ENCODE measurements at places on chromosomes 4 and X. TPM values are rescaled to one million over a fixed set of nuclear protein-coding genes. Genes with fewer than 3 reads are reported as not detected.

- no peak for DNase-seq
Measured at GRCh38 chr4:164591666-164592065, 162.3 kb upstream of the SMIM31 start.

- no peak for DNase-seq
Measured at GRCh38 chr4:96407225-96407624, 567.3 kb downstream of the PDHA2 start.

- no peak for DNase-seq
Measured at GRCh38 chr4:172858731-172859230, 309.8 kb upstream of the GALNT7 start.

The GAGE12E gene
- total RNA-seq, result not detected

DNA sequence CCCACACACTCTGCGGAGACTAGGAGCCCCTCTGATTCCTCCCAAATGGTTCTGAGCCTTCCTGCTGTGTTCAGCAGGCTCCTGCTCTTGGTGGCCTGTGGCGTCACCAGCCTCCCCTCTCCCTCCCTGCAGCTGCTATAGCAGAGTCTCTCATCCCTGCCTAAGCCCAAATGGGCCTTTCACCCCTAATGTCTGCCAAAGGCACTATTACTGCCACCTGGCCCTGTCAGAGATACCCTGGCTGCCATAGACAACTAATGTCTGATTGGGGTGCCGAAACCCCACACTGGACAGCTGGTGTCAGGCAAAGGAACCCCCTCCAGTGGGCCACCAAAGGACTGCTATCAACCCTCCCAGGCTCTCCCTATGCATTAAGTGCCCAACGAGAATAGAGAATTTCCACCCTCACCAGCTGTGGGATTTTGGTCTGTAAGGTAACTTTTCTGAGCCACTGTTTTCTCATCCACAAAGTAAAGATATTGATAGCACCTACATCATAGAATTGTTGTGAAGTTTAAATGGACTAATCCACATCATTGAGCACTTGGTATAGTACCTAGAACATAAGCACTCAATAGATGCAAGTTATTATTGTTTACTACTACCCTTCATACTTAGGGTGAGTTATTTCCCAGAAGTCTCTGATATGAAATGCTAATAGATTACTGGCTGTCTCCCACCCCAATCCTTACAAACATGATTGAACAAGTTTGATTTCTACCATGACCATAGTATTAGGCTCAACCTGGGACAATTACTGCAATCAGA lies 421.3 kb downstream of the MID1IP1 start:
- no peak for DNase-seq

The CT45A1 gene
- not detected for total RNA-seq

- DNase-seq, result no peak
Measured at GRCh38 chrX:13339607-13340006, 19.8 kb upstream of the ATXN3L start.

The NAP1L3 gene
- total RNA-seq, result 34.6 TPM

GRCh38 chr4:2142630-2143427 lies 83.7 kb downstream of the NAT8L start:
- no peak for DNase-seq

DNA sequence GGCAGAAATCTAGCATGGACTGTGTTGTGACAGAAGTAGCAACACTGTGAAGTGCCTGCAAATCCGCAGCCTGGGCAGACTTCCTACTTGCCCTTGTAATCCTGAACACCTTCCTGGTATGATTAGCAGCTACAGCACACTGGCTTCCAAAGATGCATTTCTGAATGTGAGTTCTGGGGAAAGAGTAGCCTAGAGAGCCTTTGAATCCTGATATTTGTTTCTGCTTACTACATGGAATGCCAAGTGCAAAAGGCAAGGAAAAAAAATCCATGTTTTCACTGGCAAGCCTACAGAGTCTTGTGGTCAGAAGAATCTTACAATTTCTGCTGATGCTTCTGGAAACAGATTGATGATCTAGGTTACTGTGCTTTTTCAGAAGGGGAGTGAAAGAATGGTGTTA lies 223.7 kb downstream of the COL25A1 start:
- DNase-seq, result no peak

The SOD3 gene
- total RNA-seq, result 0.32 TPM

- DNase-seq, result no peak
Measured at GRCh38 chr4:141388481-141388880, 167.8 kb downstream of the ZNF330 start.

The CNOT6L gene
- total RNA-seq, result 30.2 TPM

GRCh38 chrX:44470816-44471215 lies 71.8 kb downstream of the FUNDC1 start:
- DNase-seq, result no peak

DNA sequence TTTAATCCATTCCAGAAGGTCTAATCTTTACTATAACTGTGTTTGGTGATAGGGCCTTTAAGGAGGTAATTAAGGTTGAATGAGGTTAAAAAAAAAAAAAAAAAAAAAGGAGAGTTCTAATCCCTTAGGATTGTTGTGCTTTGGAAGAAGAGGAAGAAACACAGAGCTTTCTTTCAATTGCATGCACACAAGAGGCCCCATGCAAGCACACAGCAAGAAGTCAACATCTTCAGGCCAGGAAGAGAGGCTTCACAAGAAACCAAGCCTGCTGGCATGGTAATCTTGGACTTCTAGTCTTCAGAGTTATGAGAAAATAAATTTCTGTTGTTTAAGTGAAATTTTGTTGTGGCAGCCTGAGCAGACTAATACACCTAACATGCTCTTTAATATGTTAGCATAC lies 118.6 kb downstream of the NAA11 start:
- DNase-seq, result no peak

DNA sequence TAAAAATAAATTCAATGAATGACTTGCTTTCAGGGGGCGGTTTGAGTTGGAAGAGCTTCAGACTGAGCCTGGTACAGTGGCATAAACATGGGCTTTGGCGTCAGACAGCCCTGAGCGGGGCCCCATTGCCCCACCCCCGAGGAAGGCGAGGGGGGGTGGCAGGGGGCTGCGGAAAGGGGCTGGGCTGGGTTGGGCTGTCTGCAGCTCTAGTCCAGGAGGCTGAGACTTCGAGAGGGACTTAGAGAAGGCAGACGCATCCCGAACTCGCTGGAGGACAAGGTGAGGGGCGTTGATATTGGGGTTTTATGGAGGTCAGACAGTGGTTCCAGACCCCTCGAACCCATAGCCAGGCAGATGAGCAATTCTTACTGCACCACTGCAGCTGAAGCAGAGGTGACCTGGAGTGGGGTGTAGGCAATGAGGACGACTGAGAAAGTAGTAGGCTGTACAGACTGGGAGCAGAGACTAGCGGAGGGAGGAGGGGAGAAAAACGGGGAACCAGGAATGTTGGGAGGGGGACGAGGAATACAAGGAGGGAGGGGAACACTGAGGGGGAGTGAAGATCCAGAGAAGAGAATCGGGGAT lies at the start of gene MAGED2:
TSS of gene MAGED2 (plus strand) at position 222 of the 585 bp plus-strand sequence. CDS start 1,587 bp downstream, outside the sequence.
- no peak for DNase-seq

DNA sequence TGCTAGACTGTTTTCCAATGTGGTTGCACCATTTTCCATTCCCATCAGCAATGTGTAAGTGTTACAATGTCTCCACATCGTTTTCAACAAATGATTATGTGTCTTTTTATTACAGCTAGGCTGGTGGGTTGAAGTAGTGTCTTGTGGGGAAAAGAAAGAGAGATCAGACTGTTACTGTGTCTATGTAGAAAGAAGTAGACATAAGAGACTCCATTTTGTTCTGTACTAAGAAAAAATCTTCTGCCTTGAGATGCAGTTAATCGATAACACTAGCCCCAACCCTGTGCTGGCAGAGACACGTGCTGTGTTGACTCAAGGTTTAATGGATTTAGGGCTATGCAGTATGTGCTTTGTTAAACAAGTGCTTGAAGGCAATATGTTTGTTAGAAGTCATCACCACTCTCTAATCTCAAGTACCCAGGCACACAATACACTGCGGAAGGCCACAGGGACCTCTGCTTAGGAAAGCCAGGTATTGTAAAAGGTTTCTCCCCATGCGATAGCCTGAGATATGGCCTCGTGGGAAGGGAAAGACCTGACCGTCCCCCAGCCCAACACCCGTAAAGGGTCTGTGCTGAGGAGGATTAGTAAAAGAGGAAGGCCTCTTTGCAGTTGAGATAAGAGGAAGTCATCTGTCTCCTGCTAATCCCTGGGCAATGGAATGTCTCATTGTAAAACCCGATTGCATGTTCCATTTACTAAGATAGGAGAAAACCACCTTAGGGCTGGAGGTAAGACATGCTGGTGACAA lies 23.0 kb upstream of the UGT2B15 start:
- no peak for DNase-seq

DNA sequence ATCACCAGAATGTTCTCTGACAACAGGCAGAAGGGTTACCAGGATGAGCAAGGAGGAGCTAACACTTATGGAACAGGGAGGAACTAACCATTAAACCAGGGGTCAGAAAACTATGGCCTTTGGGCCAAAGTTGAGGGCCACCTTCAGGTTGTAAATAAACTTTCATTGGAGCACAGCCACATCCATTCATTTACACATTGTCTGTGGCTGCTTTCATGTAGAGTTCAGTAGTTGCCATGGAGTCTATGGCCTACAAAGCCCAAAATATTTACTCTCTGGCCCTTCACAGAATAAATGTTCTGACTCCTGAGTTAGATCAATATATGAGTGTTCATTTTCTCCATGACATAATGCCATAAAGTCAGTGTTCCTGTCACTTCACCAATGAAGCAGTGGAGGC lies 13.2 kb upstream of the HCCS start:
- DNase-seq, result no peak

The PCDH7 gene
- total RNA-seq, result 8.0 TPM

- no peak for DNase-seq
Measured at GRCh38 chrX:11261260-11261659, 32.0 kb upstream of the AMELX start.

DNA sequence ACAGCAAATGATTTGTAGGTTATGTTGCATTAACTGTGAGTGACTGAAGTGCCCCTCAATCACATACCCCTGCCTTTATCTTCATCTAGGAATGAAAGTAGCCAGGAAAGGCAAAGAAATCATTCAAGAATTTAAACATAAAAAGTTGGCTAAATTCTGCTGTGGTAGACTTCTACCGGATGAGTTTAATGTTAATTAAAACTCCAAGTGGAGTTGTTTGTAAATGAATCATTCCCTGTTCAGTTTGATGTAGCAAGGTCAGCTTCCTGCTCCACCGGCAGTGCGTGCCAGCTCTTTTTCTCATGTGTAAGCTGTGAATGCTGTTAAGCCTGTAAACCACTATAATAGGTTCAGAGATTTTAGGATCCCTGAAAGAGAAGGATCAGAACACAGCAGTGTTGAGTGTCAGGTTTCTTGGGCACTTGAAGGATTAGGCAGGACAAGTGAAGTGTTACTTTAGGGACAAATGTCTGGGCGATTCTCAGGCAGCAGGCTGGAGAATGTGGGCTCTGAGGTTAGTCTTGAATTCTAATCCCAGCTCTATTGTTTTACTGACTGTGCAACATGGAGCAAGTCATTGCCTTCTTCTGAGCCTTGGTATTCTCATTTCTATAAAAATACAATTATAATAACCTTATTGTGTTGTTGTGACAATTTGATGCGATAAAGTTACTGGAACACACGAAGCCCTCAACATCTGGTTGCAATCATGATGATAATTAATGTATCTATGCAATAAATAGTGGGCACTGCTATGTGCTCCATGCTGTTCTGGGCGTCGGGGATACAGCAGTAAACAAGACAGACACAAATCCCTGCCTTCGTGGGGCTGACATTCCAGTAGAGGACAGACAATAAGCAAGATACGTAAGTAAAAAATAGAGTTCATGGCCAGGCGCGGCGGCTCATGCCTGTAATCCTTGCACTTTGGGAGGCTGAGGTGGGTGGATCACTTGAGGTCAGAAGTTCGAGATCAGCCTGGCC lies 112.0 kb downstream of the SHROOM3 start:
- no peak for DNase-seq

GRCh38 chr4:86536151-86536550 lies 58.0 kb upstream of the PTPN13 start:
- no peak for DNase-seq

- DNase-seq, result no peak
Measured at GRCh38 chr4:180449395-180449956, 1793.7 kb upstream of the TENM3 start.

The SLC49A3 gene
- total RNA-seq, result 0.91 TPM

All from neural crest cell (in vitro differentiated cells).